ENCODE measurements at places on chromosomes 5 and 9.

DNA sequence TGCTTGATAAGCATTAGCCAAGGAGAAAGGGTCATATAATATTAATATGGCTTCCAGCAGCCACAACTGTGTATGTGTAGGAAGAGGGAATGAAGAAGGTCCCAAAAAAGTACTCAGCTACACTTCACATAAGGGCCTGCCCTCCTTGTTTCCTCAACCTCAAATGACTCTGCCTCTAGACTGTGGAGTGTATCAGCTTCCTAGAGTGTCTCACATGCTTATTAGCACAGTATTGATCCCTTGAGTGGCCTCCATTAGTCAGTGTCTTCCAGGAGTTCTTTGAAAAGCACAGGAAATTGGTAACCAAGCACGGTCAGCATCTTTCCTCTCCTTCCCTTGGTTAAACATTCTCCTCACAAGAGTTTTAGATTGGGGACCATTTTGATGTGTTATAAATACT, 190.4 kb upstream of the ATP10B start:
- no peak for DNase-seq

- DNase-seq = no peak
Observed at GRCh38 chr9:133591116-133591910, 17.9 kb downstream of the FAM163B start.

DNA sequence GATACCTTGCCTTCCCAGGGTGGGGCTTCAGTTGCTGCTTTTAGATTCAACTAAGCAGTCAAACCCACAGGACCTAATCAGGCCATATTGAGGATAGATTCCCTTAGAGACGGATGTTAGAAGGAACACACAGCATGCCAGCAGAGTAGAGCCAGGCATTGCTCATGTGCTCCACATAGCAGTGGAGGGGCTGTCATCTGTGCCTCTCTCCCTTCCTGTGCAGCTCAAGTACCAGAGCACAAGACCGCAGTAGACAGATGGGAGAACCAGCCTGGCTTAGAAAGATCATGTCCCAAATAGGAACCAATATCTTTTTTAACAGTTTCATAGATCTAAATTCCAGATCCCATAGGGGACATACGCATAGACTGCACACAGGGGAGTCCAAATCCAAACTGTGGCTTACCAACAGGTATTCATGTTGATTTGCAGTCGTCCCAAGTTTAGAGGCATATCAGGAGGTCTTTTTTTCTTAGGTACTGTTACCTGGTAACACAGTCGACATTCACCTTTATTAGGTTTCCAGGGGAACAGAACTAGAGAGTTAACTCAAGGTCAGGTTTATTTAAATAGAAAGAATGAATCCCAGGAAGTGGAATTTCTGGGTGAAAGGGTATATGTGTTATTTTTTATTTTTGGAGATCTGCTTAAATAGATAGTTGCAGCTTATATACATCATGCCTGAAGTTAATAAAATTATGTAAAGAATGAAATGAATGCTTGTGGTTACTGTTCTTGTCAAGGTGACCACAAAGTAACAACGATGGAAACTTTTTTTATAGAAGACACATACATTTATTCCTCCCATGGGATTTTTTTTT, 43.5 kb upstream of the PCAT7 start:
- DNase-seq = no peak

DNA sequence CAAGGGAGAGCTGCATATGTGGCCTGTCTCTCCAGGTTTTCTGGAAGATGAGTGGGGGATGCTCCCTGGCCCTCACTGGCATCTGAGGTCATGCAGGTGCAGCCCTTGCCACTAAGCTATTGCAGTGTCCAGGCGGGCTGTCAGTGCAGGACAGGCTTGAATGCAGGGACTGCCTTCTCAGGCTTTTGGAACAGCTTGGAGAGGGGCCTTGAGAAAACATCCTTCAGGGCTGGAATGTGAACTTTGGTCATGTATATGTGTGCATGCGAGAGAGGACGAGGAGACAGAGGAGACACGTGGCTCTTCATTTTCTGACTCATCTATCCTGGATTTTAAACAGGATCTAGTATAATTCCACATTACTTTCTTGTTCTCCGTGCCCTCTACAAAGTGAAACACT, 90.3 kb downstream of the MACROH2A1 start:
- DNase-seq = no peak

DNA sequence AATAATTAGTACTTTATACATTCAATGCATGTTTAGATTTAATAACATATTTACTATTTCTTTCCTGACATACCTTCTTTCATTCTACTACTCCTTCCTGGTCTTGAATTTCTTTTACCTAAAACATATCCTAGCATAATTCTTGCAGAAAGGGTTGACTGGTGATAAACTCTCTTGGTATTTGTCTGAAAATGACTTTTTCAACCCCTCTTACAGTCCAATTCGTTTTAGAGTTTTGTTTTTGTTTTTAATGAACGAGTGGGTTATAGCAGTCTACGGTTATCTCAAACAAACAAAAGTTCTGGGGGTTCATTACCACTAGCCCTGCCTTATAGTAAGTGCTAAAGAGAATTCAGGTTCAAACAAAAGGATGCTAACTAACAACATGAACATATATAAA, 69.6 kb upstream of the ALDH1B1 start:
- no peak for DNase-seq

DNA sequence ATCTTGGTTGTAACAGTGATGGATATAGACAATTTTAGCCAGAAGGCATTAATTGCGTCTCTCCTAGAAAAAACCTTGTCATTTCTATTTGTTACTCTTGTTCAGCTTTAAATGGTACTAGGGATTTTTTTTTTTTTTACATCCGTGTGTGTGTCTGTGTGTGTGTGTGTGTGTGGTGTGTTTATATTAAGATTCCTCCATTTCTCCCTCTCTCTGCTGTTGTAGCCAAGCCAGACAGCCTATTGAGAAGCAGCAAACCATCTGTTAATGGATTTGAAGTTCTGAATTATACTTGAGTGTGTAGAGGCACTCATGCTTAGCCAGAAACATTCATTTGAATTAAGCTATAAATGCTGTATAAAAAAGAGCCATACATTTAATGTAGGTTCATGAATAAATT, 72.3 kb downstream of the SLF1 start:
- no peak for DNase-seq
